Adipocyte (in vitro differentiated cells): ENCODE measurements at places on chromosomes 13 and 19.
A peak's percentile ranks its signal among the peaks of the same experiment; 100 is the strongest.

DNA sequence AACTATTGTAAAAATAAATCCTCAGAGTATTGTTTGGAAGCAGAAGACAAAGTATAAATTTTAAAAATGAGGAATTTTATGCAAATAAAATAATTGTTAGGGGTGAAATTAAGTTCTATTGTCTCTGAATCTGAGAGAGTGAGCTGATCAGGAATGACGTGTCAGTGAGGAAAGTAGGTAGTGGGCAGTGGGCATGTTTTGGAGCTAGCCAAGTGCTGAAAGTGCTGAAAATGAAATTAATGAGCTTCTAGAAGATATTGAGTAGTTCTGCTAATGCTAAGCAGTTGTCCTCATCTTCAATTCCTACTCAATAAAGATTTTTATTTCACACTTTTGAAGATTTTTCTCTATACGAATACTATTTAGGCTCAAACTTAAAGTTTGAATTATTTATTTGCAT, 1167.8 kb upstream of the PCDH20 start:
- DNase-seq = no peak

DNA sequence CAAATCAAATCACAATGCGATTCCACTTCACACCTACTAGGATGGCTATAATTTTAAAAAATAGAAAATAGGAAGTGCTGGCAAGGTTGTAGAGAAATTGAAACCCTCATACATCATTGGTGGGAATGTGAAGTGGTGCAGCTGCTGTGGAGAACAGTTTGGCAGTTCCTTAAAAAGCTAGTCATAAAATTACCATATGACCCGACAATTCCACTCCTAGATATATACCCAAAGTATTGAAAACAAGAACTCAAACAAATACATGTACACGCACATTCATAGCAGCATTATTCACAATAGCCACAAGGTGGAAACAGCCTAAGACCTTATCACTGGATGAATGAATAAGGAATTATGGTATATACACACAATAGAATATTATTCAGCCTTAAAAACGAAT, 12.0 kb downstream of the HMGB1 start:
- DNase-seq = no peak

GRCh38 chr19:11324748-11325389, 14.6 kb downstream of the RAB3D start:
- no peak for DNase-seq

GRCh38 chr13:97975848-97976609, 22.6 kb downstream of the IPO5 start:
- DNase-seq = peak; percentile 97

DNA sequence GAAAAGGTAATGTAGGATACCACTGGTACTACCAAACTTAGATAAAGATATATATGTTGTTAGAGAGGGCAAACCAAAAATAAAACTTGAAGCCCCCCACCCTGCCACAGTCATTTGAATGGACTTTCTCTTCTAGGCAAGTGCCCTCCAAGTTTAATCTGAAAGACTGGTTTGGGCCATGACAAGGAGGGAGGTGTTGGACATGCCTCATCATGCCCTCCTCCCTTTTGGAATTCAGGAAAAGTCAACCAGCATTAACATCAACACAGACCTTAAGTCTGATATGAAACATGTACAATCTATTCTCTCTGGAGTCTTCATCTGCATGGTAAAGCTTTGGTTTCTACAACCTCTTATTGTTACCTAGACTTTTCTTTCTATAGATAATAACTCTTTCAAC, 46.3 kb upstream of the GPR12 start:
- no peak for DNase-seq

DNA sequence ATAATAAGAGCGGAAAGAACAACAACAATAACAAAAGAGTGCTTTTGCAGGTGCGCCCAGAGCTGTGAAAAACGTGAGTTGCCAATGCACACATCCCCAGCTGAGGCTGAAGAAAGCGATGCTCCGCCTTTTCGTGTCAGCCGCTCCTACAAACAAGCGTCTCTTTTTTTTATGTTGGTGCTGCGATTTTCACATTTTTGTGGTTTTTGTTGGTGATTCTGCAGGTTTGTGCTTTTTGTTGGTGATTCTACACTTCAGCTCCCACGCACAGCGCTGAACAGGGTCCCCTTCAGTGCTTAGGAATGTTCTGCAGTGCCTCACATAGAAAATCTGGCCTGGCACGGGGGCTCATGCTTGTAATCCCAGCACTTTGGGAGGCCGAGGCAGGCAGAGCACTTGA, 7.3 kb upstream of the SBK3 start:
- peak; percentile 89 for DNase-seq

GRCh38 chr19:17784201-17785008, 10.5 kb upstream of the B3GNT3 start:
- DNase-seq = peak; percentile 81
